ENCODE measurements at places on chromosomes 3 and 15. TPM values are rescaled to one million over a fixed set of nuclear protein-coding genes. Genes with fewer than 3 reads are reported as not detected.

DNA sequence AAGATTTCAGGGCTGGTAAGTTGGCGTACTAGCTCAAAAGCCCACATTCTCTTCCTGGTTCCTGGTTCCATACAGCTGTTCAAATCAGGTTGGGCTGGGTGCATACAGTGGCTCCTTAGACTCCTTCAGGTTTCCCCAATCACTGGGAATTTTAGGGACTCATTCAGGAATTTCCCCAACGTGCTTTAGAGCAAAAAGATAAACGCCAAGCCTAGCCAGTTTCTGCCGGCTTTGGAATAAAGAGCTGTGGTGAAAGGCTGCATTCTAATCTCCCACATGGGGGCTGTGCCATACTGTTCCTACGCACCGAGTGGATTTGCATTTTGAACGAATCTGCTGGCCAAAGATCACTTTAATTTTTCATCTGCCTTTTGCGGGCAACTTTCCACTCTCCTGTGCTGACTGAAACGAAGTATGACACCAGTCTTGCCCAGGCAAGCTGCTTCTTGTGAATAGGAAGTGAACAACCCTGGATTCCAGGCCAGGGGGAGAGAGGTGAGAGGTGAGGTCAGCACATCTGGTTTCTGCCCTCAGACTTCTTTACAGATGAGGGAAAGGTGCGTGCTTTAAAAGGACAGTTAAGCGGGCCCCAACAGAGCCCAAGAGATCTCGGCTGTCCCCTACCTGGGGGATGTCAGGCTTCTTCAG lies 184.2 kb upstream of the PDZRN3 start:
- no peak for DNase-seq

DNA sequence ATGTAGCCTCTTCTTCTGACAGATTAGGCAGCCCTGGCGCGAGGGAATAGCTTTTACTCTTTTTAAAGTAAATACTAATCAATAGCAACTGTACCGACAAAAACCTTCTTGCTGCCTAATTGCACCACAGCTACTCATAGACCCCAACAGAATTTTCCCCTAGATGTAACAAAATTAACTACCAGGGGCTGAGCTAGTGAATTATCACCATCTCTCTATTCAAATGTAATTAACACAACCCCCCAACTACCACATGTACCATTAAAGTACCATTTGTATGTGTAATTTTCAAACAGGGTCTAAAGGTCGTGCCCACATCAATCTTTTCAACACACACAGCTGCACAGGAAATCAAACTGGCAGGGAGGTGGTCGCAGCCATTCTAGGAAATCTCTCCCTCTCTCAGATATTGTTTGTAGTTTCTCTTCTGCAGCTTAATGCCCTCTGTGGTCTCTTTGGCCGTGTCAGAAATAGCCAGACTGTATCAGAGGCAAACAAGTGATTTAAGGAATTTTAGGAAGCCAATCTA lies 322.9 kb downstream of the RORA start:
- DNase-seq, result no peak

DNA sequence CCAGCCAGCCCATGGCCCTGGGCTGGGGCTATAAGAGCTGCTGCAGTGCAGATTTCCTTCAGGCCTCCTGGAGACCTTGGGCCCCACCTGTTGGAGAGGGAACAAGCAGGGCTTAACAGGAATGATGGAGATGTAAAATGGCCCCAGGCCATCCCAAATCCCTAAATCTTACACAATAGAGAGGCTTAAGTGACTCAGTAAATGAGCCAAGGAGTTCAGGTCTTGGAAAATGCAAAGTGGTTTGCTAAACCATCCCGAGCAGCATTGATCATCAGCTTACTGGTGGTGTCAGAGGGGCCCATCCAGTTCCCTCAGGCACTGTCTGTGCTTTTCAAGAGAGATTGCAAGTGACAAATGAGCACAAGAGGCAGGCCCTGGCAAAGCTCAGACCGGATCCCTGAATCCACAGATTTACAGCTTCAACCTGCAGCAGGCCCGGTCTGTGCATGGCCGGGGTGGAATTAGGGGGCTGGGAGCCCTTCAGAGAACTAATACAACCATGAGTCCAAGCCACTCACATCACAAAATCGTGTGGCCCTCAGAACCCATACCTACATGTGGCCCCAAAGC lies 325.4 kb downstream of the UACA start:
- no peak for DNase-seq

DNA sequence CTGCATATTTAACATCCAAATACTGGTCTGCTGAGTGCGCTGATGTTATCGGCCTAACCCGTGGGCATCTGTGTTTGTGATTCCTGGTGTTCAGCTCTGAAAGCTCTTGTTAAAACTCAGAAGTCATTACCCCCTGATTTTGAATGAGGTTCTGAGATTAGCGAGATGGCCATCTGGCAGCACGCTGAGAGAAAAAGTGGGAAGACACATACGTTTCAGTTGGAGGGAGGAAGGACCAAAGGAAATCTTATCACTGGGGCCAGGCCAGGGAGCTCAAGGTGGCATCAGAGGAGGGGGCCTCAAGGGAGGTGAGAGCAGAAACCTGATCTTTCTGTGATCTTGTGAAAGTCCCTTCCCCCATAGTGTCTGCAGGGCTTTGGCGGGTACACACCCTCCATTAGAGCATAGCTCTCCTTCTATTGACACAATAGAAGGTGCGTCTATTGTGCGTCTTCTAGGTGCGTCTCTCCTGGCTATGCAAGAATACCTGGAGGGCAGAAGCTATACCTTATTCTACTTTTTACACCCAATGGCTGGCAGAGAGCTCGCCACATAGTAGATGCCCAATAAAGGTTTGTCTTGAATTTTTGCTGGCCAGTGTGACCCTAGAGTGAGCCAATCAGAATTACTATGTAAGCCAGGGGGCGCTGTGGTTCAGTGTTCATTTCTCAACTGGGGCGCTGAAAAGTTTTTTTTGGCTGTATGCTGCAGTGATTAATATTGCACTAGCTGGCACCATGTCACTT lies 182.4 kb downstream of the SHQ1 start:
- DNase-seq, result peak; percentile 24

DNA sequence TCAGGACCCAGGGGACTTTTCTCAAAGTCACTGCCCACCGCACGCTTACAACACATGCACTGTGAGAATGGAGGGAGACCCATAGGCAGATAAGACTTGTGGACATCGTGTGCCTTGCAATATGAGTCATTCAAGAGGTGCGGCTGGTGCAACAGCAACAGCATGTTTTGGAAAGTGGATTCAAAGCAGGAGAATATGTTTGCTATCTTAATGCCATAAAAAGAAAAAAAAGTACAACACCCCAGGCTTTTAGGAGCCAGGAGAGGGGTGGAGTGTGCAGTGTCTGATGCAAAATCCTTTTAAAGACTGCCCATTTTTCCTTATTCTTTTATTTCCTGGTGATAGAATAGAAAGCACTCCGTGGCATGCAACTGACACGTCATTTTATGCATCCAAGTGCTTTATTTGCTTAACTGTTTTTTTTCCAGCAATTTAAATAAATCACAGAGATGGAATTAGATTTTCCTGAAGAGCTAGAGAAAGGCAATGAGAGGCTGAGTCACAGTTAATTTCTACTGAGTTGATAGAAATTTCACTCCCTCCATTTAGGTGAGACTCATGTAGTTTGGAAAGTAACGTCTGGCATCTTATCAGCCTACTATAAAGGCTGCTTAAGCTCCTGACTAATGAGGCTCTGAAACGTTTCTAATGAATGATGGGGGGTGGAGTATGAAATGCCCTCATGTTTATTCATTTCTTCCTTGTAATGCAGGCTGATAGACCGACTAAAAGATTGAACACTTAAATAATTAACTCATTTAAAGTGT lies 96.4 kb downstream of the NSUN3 start:
- DNase-seq, result peak; percentile 71

DNA sequence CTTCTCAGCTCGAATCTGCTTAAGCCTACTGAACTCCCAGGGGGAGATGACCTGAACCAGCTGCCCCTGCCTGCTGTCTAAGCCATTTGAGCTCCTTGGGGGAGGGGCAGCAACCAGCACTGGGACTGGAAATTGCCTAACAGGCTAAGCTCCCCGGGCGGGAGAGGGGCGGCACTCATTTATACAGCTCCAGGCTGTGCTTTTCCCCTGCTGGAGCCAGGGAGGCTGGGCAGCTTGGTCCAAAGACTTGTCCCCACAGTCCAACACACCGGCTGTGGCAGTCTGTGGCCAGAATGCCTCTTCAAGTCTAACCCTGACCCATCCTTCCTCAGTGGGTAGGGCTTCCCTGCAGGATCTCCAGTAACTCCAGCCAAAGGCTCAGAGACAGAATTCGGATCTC lies 1241.5 kb downstream of the ROBO2 start:
- DNase-seq, result no peak

Gene OXTR
- 1.5 TPM for total RNA-seq

Gene MDFIC2
- total RNA-seq, result not detected

Gene IVD
- 18.5 TPM for total RNA-seq

Gene GABRR3
- not detected for total RNA-seq

Gene TNNC1
- total RNA-seq, result 0.13 TPM

Gene IL20RB
- 1.1 TPM for total RNA-seq

Gene LDHAL6B
- total RNA-seq, result not detected

Measured in HT1080 (cell line).